GM23338 (cell line): ENCODE measurements at places on chromosomes 3 and 15.

DNA sequence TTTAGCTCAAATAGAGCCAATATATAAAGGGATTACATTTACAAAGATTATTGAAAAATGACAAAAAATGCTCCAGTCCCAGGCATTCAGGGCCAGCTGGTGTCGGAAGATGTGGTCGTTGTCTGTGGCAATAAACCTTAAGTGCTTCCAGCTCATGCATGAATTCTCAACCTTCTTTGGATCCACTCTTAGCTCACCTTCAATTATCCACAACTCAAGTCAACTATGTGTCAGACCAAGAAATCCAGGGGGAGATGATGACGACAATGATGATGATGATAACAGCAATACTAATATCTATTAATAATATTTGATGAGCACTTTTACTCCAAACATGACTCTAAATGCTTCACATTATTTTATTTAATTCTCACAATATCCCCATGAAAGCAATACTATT is 53.6 kb upstream of the PXYLP1 start:
- DNase-seq: no peak

DNA sequence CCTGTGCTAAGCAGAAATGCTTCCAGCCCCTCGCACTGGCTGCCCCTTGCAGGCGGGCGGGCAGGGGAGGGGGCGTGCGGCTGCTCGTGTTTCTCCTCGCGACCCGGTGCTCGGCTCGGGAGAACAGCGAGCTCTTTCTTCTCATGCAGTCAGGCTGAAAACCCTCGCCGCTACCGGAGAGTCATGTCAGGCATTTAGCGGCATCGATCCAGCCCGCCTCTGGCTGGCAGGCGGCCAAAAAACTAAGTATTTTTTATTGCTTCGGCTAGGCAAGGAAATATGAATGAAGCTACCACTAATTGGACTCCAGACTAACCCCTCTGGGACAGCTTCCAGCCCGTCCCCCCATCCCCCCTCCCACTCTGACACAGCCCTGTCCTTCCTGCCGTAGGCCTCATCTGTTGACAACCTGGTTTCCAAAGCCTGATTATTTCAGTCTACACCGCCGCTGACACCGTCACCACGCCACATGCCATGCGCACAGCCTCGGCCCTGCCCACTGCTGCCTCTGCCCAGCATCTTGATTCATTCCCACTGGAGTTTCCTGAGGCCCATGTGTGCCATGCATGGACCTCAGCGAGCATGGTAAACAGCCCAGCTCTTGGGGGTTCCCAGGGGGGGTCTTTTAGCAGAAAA is 35.3 kb downstream of the TLE3 start:
- no peak for DNase-seq

DNA sequence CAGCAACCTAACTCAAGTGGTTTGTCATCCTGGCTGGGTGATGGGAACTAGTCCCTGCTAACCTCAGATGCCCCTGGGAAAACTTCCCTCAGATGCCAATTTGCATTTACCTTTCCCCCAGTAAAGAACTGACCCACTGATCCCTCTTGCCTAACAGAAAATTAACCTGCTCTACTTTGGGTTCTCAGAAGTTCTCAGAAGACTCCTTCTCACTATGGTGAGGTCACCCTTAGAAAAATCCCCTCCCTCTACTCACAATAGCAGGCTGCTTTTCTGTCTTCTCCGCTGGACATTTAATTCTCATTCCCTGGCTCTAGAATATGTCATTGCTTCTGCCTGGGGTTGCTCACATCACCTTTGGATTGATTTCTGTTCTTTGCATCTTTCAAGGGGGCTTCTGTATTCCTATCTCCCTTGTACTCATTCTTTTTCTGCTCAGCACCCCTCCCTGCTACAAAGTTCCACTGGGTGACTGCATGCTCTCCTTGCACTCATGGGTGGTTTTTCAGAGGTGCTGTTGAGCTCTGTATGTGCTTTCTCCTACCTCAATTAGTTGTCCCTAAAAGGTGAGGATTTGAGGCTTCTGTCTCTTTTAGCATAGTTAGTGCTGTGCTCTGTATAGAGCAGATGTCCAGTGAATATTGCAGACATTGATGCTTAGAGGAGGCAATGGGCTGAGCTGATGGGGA is 869 bp downstream of the PLA1A start:
- no peak for DNase-seq

DNA sequence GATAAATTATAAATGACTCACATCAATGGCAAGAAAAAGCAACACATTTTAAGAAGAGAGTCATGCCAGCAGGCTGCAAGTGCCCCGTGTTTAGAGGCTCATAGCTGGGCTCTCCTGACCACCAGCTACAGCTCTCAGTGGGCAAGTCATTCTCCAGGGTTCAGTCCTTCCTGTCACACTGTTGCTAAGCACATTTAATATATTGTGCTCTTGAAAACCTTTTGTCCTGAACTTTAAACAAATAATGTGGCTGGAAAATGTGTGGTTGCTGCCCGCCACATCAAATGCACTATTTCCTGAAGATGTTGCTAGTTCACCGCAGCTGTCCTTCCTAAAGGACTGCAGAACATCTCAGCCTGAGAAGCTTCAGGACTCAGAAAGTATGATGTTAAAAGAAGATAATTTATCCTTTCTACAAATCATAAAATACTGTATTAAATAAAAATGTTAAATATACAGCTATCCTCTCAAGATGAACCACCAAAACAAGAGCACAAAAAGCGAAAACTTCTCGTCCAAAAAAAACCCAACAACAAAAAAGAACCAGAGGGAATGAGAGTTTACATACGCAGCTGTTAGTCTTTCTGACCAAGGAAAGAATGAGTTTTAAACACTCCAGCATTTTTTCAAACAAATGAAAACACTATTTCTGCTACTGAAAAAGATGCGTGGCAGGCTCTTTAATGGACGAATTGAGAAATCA is 951 bp downstream of the TARS3 start:
- no peak for DNase-seq

- DNase-seq: no peak
Observed at GRCh38 chr15:68572921-68573320, 5.9 kb upstream of the CORO2B start.

- DNase-seq: no peak
Observed at GRCh38 chr3:197466586-197467399, 89.0 kb downstream of the BDH1 start.

GRCh38 chr15:69941301-69941605 is 156.5 kb downstream of the TLE3 start:
- DNase-seq: no peak

DNA sequence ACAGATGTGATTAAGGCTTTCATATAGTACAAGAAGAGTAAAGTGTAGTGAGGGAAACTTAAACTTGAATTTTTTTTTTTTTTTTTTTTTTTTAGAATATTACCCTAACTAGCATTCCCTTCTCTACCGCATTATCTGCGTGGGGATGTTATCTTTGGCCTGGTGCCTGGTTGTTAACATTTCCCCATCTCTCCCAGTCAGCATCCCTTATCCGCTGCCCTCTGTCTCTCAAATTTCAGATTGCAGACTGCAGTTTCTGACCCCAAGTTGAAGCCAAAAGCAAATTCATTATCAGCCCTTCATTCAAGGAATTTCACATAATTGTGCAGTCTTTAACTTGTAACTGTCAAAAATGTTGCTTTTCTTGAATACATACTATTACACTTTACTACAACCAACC is 353.0 kb downstream of the PLOD2 start:
- DNase-seq: peak; percentile 40

DNA sequence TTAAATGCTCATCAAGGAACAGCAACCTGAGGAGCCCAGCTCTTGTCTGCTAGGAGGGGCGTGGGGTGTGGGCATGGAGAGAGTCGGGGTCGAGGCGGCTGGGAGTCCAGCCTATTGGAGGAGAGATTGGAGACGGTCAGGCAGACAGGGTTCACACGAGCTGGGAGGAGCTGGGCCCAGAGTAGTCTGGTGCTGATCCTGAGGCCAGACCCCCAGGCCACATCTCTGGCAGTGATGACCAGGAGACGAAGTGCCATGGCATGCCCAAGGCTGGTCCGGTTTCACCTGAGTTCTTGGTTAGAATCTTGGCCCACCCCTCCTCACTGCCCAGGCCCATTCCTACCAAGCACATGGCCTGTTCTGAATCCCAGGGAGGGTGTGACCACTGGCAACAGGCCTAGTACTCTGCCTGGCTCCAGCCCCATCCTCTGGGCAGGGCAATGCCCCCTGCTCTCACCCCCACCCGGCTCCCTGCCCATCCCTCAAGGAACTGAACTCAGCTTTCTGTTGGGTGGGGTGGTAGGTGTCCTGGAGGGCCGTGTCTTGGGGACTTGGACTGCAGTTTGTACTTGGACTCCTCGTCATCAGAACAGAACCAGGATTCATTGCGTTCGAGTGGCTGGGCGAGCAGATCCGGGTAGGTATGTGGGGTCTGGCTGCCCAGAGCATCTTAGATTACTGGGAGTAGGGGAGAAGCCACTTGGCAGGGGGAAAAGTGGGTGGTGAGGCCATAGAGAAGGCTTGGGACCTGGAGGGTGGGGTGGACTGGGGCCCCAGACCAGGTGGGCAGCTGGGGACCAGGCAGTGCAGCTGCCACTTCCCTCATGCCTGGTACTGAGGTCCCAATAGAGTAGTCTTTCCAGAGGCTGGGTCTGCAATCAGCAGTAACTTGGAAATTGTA is 20.8 kb downstream of the SLC28A1 start:
- no peak for DNase-seq

DNA sequence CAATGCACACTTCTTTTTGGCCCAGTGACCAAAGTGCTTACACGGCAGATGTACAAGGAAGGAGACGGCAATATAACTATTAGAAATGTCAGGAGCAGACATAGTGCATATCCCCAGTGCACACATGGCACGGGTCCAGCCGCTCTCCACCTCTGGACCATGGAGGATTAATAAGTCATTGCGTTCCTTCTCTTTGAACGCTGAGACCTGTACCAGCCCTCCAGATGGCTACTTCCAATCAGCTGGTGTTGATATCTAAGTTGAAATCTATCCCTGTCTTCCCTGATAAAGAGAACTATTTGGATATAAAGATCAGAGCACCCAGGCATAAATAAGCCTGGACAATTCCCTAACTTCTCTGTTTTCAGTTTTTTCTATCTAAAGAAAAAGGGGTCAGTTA is 212.5 kb downstream of the CADPS start:
- DNase-seq: no peak

- no peak for DNase-seq
Observed at GRCh38 chr3:1971780-1972179, 126.9 kb upstream of the CNTN4 start.

DNA sequence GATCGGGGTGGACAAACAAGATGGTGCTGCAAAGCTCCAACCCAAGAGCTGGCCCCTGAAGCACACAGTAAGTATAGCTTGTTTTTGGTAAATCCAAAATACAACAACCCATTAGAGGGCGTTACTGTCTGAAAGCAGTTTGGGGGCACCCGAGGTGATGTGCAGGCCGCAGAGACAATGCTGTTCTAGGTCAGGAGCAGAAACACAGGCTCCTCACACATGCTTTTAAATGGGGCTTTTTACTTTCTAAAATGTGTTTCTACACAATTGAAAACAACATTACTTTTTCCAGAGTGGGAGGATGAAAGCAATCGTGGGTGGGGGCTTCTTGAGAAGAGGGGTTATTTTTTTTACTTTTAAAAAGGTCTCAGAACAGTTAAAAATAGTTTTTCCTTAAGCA is 1029.3 kb upstream of the CFAP20DC start:
- DNase-seq: peak; percentile 60

GRCh38 chr3:124648551-124648950 is 81.7 kb upstream of the UMPS start:
- peak; percentile 10 for DNase-seq

DNA sequence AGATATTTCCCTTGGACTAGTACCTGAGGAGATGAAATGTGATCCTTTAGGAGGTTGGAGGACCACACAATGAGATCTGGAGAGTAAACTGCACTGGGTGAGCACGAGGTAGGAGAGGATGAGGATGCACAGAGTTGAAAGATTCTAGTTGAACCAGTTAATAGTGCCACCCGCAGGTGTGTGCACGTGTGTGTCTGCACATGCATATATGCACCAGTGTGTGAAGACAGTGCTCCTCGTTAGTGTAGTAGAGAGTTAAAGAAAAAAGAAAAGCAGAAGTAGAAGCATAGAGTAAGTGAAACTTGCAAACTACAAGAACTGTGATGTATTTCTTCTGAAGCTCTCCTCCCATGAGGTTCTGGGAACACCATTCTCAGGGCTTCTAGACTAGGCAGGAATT is 8.4 kb downstream of the MED12L start:
- no peak for DNase-seq

GRCh38 chr15:91712286-91712685 is 141.2 kb upstream of the SLCO3A1 start:
- no peak for DNase-seq

DNA sequence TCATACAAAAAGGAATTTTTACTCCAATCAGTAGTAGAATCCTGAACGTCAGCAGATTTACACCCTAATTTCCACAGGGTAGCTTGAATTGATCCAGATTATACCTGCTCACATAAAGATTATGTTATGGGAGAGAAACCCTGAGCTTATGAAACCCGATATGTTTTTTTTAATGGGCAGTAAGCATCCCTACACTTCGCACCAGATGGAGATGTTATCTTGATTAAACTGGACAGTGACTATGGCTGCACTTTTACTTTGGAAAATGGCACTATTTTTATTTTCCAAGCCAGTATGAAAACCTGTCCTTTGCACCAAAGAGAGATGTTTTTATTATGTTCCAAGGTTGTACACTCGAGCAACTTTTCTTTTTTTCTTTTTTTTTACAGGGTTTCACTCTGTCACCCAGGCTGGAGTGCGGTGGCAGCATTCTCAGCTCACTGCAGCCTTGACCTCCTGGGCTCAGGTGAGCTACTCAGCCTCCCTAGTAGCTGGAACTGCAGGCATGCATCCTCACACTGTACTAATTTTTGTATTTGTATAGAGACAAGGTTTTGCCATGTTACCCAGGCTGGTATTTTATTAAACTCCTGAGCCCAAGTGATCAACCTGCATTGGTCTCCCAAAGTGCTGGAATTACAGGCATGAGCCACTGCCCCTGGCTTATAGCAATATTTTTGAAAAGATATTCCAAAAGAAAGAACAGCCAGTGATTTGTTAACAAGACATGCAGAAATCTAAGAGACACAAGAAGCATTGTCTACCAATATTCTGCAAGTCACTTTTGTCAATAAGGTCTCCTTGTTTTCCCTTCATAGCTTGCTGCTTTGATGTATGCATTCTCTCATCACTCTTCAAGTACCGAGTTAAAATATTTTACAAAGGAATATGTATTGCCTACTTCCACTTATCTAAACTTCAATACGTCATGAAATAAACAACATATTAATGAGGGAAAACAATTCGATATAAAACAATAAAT is 1412.6 kb downstream of the ZPLD1 start:
- DNase-seq: no peak
